ENCODE measurements at places on chromosomes 12 and 14.

GRCh38 chr12:101229841-101230241, 19.8 kb upstream of the SLC5A8 start:
- no peak for DNase-seq

DNA sequence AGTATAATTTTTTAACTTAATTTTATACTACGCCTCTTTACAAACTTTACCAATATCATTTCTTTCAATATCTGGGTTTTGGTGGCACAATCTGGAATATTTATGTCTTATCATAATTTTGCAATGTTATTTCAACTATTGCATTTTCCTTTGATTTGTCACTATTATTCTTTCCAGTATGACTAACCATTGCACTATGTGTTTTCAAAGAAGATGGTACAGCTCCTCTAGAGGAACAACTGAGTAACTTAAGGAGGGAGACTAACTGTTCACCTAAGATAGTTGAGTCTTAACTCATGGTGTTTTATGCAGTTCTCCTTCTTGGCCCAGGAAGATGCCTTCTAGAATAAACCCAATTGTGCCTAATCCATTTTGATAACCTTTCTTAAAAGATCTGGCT, 60.5 kb upstream of the KIF21A start:
- DNase-seq = peak; percentile 8

GRCh38 chr14:35220920-35221319, 71.3 kb upstream of the PSMA6 start:
- DNase-seq = no peak

GRCh38 chr12:76692846-76693245, 71.1 kb upstream of the ZDHHC17 start:
- no peak for DNase-seq

GRCh38 chr12:66662729-66663128, 16.1 kb downstream of the GRIP1 start:
- DNase-seq = peak; percentile 34
